Testis (tissue), 5 donors: ENCODE measurements at places on chromosomes 4 and X. TPM values are rescaled to one million over a fixed set of nuclear protein-coding genes. Genes with fewer than 3 reads are reported as not detected.

DNA sequence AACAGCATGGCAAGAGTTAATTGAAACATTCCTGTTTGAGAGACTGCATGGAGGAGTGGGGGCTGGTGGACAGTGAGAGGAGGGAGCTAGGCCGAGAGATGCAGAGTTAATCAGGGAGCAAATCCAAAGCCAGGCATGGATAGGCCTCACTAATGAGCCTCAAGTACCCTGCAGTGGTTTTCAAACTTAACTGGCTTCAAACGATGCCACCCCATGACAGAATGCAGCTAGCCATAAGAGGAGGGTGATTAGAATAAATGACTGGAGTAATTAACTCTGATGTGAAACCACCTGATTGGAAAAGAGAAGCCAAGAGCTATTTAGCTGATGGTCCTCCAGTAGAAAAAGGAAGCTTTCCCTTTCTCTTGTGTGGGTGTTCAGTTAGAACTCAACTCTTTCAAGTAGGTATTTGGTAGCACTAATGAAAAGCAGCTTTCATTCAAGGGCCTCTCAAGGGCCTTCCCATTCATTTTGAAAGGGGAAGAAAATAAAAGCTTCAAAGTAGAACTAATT, 215.4 kb upstream of the MAB21L2 start:
- no peak overlapping the region for H3K4me3 ChIP-seq
- H3K27me3 ChIP-seq: no peaks in the 10 kb centered on the region
- DNase-seq: no peak
- no peaks in the 10 kb centered on the region for H3K4me1 ChIP-seq

The CENPVL1 gene
- total RNA-seq: not detected

- H3K27ac ChIP-seq: no peak overlapping the region
- no peaks in the 10 kb centered on the region for H3K36me3 ChIP-seq
- H3K27me3 ChIP-seq: no peaks in the 10 kb centered on the region
These were observed 812.4 kb downstream of the STPG2 start for GRCh38 chr4:97330917-97331316.

The SLC9A7 gene
- total RNA-seq: 7.4 TPM

GRCh38 chrX:14676431-14676830, 147.1 kb downstream of the GLRA2 start:
- no peaks in the 10 kb centered on the region for H3K4me1 ChIP-seq
- no peak overlapping the region for H3K4me3 ChIP-seq
- H3K27me3 ChIP-seq: no peaks in the 10 kb centered on the region
- no peak overlapping the region for H3K27ac ChIP-seq
- no peak for DNase-seq

- H3K36me3 ChIP-seq: no peaks in the 10 kb centered on the region
- H3K27me3 ChIP-seq: no peaks in the 10 kb centered on the region
- no peak for DNase-seq
- no peak overlapping the region for H3K4me3 ChIP-seq
- H3K4me1 ChIP-seq: no peaks in the 10 kb centered on the region
- H3K27ac ChIP-seq: no peak overlapping the region
These were observed 23.3 kb downstream of the ZNF280C start for GRCh38 chrX:130245441-130245840.

The PHOX2B gene
- total RNA-seq: 0.16 TPM

The MAOA gene
- total RNA-seq: 6.5 TPM

DNA sequence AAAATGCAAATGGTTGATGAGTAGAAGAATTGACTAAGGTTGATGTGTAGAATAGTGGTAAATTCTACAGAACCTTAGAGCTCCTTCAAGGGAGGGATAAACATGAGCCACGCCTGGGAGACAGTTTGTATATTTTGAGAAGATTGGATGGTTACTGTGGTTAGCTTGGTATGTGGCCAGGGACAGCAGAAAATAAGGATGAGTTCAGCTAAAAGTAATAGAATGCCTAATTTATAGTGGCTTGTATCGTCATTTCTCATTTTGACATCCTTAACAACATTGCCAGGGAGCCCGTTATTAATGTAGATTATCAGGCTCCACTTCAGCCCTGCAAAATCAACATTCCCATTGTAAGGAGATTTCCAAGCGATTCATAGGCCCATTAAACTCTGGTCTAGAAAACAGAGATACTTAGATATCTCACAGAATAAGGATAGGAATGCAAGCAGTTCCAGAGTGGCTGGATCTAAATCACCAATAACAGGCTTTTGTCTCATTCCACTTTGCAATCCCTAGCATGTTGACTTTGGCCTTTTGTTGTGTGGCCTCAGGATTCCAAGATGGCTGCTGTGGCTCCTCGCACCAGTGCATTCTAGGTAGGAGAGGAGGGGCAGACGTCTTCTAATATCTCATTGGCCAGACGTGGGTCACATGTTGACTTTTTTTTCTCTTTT, 6.4 kb upstream of the PTTG2 start:
- DNase-seq: no peak
- no peaks in the 10 kb centered on the region for H3K4me1 ChIP-seq
- H3K36me3 ChIP-seq: no peaks in the 10 kb centered on the region
- no peak overlapping the region for H3K27ac ChIP-seq

The BMX gene
- 0.12 TPM for total RNA-seq

- H3K4me3 ChIP-seq: no peak overlapping the region
- no peak overlapping the region for H3K27ac ChIP-seq
These were observed 134.3 kb downstream of the BMPR1B start for GRCh38 chr4:94892051-94892450.

DNA sequence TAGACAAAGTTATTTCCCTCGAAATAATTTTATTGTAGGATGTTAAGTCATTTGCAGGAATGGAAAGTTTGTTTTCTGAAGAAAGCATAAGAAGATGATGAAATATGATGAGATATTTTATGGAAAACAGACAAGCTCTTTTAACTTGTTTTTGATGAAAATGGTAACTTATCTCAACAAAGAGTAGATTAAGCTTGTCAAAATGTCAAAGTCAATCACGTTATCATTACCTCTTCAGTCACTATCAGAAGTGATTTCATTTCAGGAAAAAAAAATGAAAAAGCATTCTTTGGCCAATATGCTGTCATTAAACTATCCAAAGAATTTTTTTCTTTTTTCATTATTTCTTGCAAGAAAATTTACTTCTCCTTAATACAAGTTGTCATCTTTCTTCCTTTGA, 221.0 kb upstream of the ANKRD50 start:
- DNase-seq: no peak
- no peaks in the 10 kb centered on the region for H3K36me3 ChIP-seq
- H3K4me1 ChIP-seq: no peaks in the 10 kb centered on the region
- H3K27me3 ChIP-seq: no peaks in the 10 kb centered on the region

GRCh38 chr4:123825596-123826291, 429.1 kb downstream of the SPRY1 start:
- no peaks in the 10 kb centered on the region for H3K27me3 ChIP-seq
- H3K27ac ChIP-seq: no peak overlapping the region
- no peaks in the 10 kb centered on the region for H3K36me3 ChIP-seq
- no peaks in the 10 kb centered on the region for H3K4me1 ChIP-seq
- H3K4me3 ChIP-seq: no peak overlapping the region

The SSX2 gene
- total RNA-seq: not detected

The EGFL6 gene
- total RNA-seq: 0.56 TPM

GRCh38 chr4:8029689-8030088, 90.0 kb upstream of the AFAP1 start:
- H3K4me1 ChIP-seq: no peaks in the 10 kb centered on the region
- no peak overlapping the region for H3K4me3 ChIP-seq
- no peaks in the 10 kb centered on the region for H3K27me3 ChIP-seq

GRCh38 chr4:158796370-158797140, 27.7 kb downstream of the FNIP2 start:
- H3K27me3 ChIP-seq: no peaks in the 10 kb centered on the region
- H3K27ac ChIP-seq: no peak overlapping the region
- DNase-seq: no peak
- H3K4me1 ChIP-seq: no peaks in the 10 kb centered on the region

DNA sequence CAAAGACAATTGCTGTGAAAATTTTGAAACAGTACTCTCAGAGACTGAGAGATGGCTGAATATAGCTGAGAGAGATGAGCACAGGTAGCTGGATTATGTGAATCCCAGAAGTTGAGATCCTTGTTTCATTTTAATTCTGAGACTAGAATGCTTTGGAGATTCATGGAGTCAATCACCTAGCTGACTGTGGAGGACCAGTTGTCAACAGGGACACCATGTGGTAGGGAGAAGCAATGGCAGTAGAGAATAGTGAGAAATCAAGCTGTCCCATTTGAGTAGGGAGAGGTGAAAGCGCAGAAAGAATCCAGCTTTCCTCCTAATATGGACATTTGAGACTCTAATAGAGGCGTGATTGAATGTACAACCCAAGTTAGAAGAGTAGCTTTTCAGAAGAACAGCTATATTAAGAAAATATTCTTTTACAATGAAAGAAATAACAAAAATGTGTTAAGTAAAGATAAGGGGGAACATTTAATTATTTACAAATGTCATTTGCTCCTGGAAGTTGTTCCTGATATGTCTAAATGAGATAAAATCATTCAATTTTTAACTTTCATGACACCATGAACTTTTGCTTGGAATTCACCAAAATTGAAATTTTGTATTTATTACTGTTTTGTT, 30.3 kb upstream of the GLRB start:
- H3K36me3 ChIP-seq: no peaks in the 10 kb centered on the region
- peak; percentile 53 for DNase-seq
- H3K4me3 ChIP-seq: no peak overlapping the region
- H3K27ac ChIP-seq: no peak overlapping the region
- H3K4me1 ChIP-seq: no peaks in the 10 kb centered on the region
- no peaks in the 10 kb centered on the region for H3K27me3 ChIP-seq

DNA sequence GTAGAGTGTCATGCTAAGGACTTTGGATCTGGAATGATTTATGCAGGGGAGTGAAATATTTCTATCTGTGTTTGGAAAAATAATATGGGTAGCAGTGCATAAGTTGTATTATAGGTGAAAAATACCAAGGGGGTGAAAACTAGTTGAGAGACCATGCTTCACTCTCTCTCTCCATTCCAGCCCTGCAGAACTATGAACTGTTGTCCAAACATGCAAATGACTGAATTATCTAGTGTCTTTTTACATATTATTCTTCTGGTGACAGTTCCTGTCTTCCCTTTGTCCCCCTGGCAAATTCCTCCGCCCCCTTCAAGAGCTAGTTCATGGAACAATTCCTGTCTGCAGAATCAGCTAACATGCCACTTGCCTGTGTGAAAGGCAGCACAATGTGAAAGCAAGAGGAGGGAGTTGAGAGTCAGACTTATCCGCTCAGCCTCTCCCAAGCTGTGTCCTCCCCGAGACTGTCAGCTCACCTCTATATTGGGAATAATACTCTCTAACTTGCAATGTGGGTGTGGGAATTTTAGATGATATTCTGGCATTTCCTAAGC, 2.3 kb downstream of the PF4 start:
- no peak overlapping the region for H3K4me3 ChIP-seq
- H3K36me3 ChIP-seq: no peaks in the 10 kb centered on the region
- H3K27ac ChIP-seq: no peak overlapping the region
- no peaks in the 10 kb centered on the region for H3K4me1 ChIP-seq

DNA sequence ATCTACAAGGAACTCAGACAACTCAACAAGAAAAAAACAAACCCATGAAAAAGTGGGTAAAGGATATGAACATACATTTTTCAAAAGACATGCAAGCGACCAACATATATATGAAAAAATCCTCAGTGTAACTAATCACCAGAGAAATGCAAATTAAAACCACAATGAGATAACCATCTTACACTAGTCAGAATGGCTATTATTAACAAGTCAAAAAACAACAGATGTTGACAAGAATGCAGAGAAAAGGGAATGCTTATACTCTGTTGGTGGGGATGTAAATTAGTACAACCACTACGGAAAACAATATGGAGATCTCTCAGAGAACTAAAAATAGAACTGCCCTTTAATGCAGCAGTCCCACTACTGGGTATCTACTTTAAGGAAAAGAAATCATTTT, 12.1 kb downstream of the NIPAL1 start:
- no peaks in the 10 kb centered on the region for H3K27me3 ChIP-seq
- H3K4me1 ChIP-seq: no peaks in the 10 kb centered on the region
- H3K4me3 ChIP-seq: no peak overlapping the region
- H3K36me3 ChIP-seq: no peaks in the 10 kb centered on the region
- no peak for DNase-seq
- no peak overlapping the region for H3K27ac ChIP-seq

DNA sequence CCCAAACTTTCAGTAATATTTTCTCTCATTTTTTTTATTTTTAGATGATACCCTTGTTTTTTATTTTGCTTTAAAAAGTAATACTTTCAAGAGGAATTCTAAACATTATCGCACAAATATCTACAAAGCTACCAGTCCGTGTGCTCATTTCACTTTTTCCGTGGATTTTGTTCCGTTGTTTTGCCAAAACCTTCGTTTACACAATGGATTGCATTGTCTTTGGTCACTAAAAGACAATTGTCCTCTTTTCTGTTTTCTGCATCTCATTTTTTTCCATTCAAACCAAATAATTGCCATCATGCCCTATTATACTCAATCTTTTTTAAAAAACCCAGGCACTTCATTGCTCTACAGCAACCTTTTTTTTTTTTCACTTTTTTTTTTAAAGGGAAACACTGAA, 214.9 kb downstream of the CXXC4 start:
- DNase-seq: no peak
- H3K27ac ChIP-seq: no peak overlapping the region
- no peaks in the 10 kb centered on the region for H3K36me3 ChIP-seq

- H3K4me3 ChIP-seq: peak within 1 kb of the TSS; percentile 56
- H3K36me3 ChIP-seq: no peaks in the 10 kb centered on the region
- H3K27me3 ChIP-seq: no peaks in the 10 kb centered on the region
- peak; percentile 91 for DNase-seq
These were observed at the start of gene NPY1R for GRCh38 chr4:163332526-163333406. Gene NPY1R, minus strand, starts transcription at chr4:163332596. Its CDS starts 6,042 bp downstream, at chr4:163326554.

- no peaks in the 10 kb centered on the region for H3K36me3 ChIP-seq
- no peaks in the 10 kb centered on the region for H3K4me1 ChIP-seq
- H3K4me3 ChIP-seq: no peak overlapping the region
- DNase-seq: no peak
- no peaks in the 10 kb centered on the region for H3K27me3 ChIP-seq
These were observed 50.0 kb downstream of the CLCN5 start for GRCh38 chrX:49972328-49972860.

The PITX2 gene
- total RNA-seq: 2.3 TPM
